Posterior vena cava (tissue), 2 donors: ENCODE measurements at places on chromosomes 1 and 21. TPM values are rescaled to one million over a fixed set of nuclear protein-coding genes. Genes with fewer than 3 reads are reported as not detected.

SYCP1 gene
- total RNA-seq: not detected

GRCh38 chr1:1359308-1359663, 931 bp upstream of the MXRA8 start:
- DNase-seq: no peak

- no peak for DNase-seq
These were observed 18.0 kb downstream of the C8A start for GRCh38 chr1:56872597-56872996.

GRCh38 chr1:16243936-16244649, 7.1 kb upstream of the CPLANE2 start:
- peak; percentile 92 for DNase-seq

DNA sequence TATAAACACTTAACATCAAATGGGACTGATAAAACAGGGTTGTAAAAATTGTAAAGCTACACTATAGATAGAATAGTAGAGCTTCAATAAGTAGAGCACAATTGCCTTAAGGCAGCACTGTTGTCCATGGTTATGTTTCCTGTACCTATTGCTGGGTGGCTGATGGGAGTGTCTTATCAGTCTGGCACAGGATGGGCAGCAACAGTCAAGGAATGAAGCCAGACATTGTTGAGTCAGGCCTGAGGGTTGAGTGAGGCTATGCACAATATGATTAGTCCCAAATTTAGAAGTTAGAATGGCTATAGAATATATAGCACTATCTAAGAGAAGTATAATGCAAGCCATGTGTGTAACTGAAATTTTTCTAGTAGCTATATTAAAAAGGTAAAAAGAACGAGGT, 25.0 kb upstream of the CD1D start:
- no peak for DNase-seq

DNA sequence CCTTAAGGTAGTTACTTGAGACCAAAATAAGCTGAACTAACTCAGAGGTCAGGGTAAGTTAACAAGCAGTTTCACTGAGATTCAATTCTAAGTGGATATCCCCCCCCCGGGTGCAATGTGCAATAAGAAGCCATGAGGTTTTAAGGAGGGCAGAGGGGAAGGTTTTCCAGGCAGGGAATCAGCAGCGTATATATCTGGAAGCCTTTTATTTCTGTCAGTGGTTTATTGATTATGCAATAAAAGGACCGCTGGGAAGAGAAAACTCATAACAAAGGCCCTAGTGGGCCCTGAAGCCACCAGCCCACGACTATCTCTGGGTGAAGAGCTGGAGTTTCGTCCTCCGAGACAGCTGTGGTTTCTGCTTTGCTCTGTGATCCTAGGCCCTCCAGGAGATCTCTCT, 53.1 kb upstream of the CTPS1 start:
- DNase-seq: peak; percentile 4

DNA sequence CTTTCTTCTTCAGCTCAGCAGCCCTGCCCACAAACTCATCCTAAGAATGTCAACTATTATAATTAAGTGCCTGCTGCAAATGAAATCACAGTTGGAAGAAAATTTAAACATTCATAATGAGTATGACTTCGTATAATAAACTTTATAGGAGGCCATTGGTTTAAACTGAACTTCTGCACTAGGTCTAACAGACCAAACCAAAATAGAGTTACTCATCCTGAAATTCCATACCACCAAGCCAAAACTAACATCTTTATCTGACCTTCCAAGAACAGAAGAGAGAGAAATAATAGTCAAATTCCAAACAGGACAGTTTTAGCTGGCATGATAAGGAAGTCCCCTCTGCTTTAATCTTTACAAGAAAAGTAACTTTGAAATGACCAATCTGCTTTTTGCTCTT, 472.4 kb upstream of the PRMT6 start:
- DNase-seq: no peak

DNA sequence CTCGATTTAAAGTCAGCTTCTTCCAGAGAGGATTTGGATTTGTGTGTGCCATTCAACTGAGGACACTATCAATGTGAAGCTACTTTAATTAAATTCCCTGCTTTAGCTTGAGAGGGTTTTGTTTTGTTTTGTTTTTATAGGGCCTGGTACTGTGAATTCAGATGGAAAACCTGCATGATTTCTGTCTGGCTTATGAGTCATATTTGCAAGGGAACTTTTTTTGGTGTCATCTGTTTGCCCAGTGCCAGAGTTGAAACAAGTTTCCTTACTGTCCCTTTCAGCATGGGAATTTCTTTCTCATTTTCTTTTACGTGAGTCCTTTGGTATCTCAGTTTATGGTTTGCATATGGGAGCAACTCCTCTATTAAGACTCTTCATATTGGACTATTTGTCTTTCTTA, 194.6 kb downstream of the GREM2 start:
- DNase-seq: no peak

- DNase-seq: no peak
These were observed 387.4 kb upstream of the PTBP2 start for GRCh38 chr1:96334236-96334557.

GRCh38 chr1:198649968-198650338, 11.1 kb downstream of the PTPRC start:
- no peak for DNase-seq

BRDT gene
- total RNA-seq: not detected

SYPL2 gene
- total RNA-seq: 9.0 TPM

SLC16A4 gene
- 8.0 TPM for total RNA-seq

GRCh38 chr1:41807390-41807789, 111.3 kb downstream of the HIVEP3 start:
- DNase-seq: no peak

RGS13 gene
- total RNA-seq: 0.81 TPM

GRCh38 chr1:42419126-42419821, 36.5 kb downstream of the ZMYND12 start:
- no peak for DNase-seq

DNA sequence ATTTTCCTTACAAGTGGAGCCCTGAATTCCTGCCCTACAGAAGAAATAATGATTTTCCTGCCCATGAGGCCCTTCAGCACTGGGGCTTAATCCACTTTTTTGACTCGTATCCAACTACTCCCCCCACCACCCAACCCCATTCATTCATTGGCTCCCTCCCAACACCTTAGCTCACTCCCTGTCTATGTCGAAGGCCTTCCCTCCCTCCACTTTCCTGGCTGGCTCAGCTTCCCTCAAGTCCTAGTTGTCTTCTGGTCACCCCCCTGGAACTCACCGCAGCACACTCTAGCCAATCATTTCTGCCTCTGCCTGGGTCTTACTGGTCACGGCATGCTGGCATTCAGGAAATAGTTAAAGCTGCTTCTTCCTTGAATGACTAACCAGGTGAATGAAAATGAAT, 118.9 kb downstream of the PGBD5 start:
- peak; percentile 58 for DNase-seq

OR6N1 gene
- total RNA-seq: not detected

GRCh38 chr1:78146205-78146771, 100.5 kb downstream of the GIPC2 start:
- DNase-seq: no peak
